Osteocyte (in vitro differentiated cells): ENCODE measurements at places on chromosomes 11 and 22. TPM values are rescaled to one million over a fixed set of nuclear protein-coding genes. Genes with fewer than 3 reads are reported as not detected.

GRCh38 chr11:87604350-87604749, 566.6 kb downstream of the TMEM135 start:
- no peak overlapping the region for H3K4me3 ChIP-seq
- H3K27ac ChIP-seq, result no peak overlapping the region
- no peaks in the 10 kb centered on the region for H3K36me3 ChIP-seq
- no peaks in the 10 kb centered on the region for H3K4me1 ChIP-seq

DNA sequence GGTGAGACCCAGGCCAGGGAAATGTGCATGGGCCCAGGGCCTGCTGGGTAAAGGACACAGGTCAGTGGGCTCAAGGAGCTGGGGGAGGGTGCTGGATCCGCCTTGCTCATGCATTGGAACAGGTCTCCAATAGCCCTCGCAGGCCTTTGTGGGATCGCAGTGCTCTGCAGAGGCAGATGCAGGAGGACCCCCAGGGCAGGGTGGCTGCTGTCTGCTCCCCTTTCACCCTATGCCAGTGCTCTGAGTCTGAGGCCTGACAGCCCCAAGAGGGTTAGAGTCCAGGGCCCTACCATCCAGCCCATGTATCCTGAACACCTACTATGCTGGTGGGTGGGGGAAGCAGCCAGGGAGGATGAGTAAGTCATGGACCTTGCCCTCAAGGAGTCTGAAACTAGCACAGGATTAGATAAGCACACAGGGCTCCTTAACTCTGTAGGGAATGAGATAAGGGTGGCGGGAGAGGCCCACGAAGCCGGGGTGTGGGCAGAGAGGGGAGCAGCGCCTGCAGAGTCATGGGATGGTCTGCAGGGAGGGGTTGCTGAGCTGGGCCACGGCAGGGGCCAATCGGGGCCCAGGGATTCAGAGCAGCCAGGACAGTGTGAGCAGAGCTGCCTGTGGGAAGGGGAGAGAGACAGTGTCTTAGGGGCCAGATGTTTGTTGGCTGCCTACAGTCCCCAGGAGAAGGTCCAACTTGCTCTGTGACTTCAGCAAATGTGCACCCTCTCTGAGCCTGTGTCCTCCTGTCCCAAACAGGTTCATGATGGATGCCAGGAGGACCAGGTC, 10.5 kb upstream of the EHD1 start:
- peaks cover 13% of the 10 kb centered on the region for H3K4me1 ChIP-seq
- no peak for DNase-seq
- H3K27ac ChIP-seq, result no peak overlapping the region
- no peaks in the 10 kb centered on the region for H3K36me3 ChIP-seq
- H3K4me3 ChIP-seq, result no peak overlapping the region

- no peak overlapping the region for H3K4me3 ChIP-seq
- DNase-seq, result no peak
- H3K36me3 ChIP-seq, result peaks cover 6% of the 10 kb centered on the region
- H3K27me3 ChIP-seq, result no peaks in the 10 kb centered on the region
Observed at GRCh38 chr11:63764679-63765647, 3.6 kb downstream of the ZFTA start.

- H3K4me1 ChIP-seq, result peaks cover 10% of the 10 kb centered on the region
- H3K27me3 ChIP-seq, result peaks cover 8% of the 10 kb centered on the region
- H3K36me3 ChIP-seq, result no peaks in the 10 kb centered on the region
Observed at GRCh38 chr11:62061356-62062222, 62.2 kb upstream of the INCENP start.

- no peak overlapping the region for H3K4me3 ChIP-seq
- peaks cover 43% of the 10 kb centered on the region for H3K4me1 ChIP-seq
- H3K27me3 ChIP-seq, result no peaks in the 10 kb centered on the region
- H3K27ac ChIP-seq, result no peak overlapping the region
Observed at GRCh38 chr11:34065505-34066203, 14.1 kb downstream of the CAPRIN1 start.

DNA sequence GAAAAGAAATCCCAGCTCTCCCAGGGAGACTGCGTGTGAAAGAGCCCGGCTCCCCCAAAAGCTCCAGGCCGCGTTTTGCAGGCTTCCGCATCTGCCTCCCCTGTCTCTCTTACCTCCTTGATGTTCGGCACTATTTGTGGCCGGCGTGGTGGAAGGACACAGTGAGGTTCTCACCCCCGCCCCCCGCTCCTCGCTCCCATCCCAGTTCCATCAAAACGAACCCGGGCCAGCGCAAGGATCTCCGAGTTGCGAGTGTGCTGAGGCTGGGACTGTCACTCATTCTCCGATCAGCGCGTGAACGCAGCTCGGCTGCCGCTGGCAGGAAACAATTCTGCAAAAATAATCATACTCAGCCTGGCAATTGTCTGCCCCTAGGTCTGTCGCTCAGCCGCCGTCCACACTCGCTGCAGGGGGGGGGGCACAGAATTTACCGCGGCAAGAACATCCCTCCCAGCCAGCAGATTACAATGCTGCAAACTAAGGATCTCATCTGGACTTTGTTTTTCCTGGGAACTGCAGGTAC, at the start of gene NCAM1:
TSS of gene NCAM1 (plus strand) at position 275 of the 523 bp plus-strand sequence.
- H3K4me1 ChIP-seq, result peaks cover 16% of the 10 kb centered on the region
- DNase-seq, result no peak
- H3K27ac ChIP-seq, result no peak within 1 kb of the TSS
- peak within 1 kb of the TSS; percentile 82 for H3K4me3 ChIP-seq
- H3K27me3 ChIP-seq, result peaks cover 65% of the 10 kb centered on the region

OR4C5 gene
- total RNA-seq, result not detected in 2 replicates

- no peaks in the 10 kb centered on the region for H3K27me3 ChIP-seq
- peak overlapping the region; percentile 95 for H3K27ac ChIP-seq
- peaks cover 72% of the 10 kb centered on the region for H3K4me1 ChIP-seq
- no peak for DNase-seq
- peaks cover 70% of the 10 kb centered on the region for H3K36me3 ChIP-seq
- no peak overlapping the region for H3K4me3 ChIP-seq
Observed at GRCh38 chr11:36419791-36420424, 90.2 kb downstream of the TRAF6 start.

- H3K27me3 ChIP-seq, result peaks cover 5% of the 10 kb centered on the region
- no peaks in the 10 kb centered on the region for H3K36me3 ChIP-seq
- no peak for DNase-seq
Observed at GRCh38 chr22:49996119-49996517, 16.4 kb downstream of the IL17REL start.

DNA sequence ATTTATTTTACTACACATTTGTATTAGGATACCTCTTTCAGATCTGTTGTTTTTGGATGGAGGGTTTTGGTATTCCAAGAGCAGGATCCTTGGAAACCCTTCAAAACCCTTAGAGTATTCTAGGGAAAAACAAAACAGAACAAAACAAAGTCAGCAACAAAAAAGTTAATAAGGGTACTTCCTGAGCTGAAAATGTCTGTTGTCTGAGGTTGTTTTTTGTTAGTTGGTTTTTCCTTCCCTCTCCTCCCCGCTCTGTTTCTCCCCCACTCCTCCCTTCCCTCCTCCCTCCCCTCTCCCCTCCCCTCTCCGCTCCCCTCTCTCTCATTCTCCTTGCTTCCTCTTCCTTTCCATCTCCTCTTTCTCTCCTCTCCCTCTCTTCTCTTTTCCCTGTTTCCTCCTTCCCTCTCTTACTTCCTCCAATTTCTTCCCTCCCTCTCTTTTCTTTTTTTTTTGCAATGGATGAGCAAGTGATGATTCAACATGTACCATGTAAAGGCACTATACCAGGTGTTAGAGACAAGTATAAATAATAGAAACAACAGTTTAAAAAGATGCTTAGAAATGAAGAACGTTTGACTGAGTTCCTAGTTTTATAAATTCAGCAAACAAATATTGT, 160.6 kb downstream of the TMEM135 start:
- H3K36me3 ChIP-seq, result peaks cover 3% of the 10 kb centered on the region
- no peak overlapping the region for H3K4me3 ChIP-seq
- H3K27me3 ChIP-seq, result no peaks in the 10 kb centered on the region

GRCh38 chr22:45238076-45238956, 2.4 kb downstream of the KIAA0930 start:
- no peaks in the 10 kb centered on the region for H3K27me3 ChIP-seq
- DNase-seq, result no peak
- H3K4me3 ChIP-seq, result no peak overlapping the region
- peaks cover 17% of the 10 kb centered on the region for H3K4me1 ChIP-seq
- H3K36me3 ChIP-seq, result peaks cover 6% of the 10 kb centered on the region

GRCh38 chr22:42086051-42086450, 4.5 kb downstream of the NDUFA6 start:
- H3K27me3 ChIP-seq, result no peaks in the 10 kb centered on the region
- H3K36me3 ChIP-seq, result peaks cover 40% of the 10 kb centered on the region
- H3K4me3 ChIP-seq, result no peak overlapping the region
- no peak for DNase-seq
- no peak overlapping the region for H3K27ac ChIP-seq

- peaks cover 4% of the 10 kb centered on the region for H3K27me3 ChIP-seq
- H3K36me3 ChIP-seq, result no peaks in the 10 kb centered on the region
Observed at GRCh38 chr22:48973694-48974041, 854.0 kb downstream of the BRD1 start.

ASCL2 gene
- total RNA-seq, result not detected in 2 replicates

DNA sequence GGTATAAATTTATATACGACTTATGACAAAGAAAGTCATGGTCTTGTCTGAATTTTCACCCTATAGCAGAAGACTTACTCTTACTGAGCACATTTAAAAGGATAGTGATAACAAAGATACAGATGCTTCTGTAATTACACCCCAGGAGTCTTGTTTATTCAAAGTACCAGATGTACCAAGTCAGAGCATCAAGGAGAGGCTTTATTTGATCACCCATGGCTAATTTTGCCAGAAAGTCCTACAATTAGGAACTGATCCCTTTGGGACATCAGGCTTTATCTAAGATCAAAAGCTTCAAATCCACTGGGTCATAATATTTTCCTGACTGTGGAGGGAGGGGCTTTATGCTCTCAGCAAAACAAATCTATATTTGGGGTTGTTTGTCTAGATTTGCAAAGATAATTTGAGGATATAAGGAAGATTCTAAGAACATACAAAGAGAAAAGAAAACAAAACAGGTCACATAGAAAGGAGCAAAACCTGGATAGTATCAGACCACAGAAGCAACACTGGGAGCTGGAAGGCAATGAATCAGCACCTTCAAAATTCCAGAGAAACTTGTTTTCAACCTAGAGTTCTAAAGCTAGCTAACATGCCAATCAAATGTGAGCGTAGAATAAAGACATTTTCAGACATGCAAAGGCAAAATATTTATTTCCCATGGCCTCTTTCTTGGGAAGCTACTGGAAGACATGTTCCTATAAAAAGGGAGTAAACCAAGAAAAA, 124.8 kb upstream of the CSNK2A3 start:
- peaks cover 6% of the 10 kb centered on the region for H3K36me3 ChIP-seq
- DNase-seq, result no peak
- no peak overlapping the region for H3K27ac ChIP-seq
- H3K4me1 ChIP-seq, result peaks cover 29% of the 10 kb centered on the region
- H3K27me3 ChIP-seq, result no peaks in the 10 kb centered on the region
